ENCODE measurements at places on chromosomes 1 and 21. TPM values are rescaled to one million over a fixed set of nuclear protein-coding genes. Genes with fewer than 3 reads are reported as not detected.

Gene PROK1
- 1.0 TPM for total RNA-seq

Gene TRNP1
- 151 TPM for total RNA-seq

Gene IFNLR1
- total RNA-seq = 6.2 TPM

Gene NUP210L
- not detected for total RNA-seq

Gene CHI3L1
- total RNA-seq = 0.85 TPM

Gene RASAL2
- total RNA-seq = 44.7 TPM

DNA sequence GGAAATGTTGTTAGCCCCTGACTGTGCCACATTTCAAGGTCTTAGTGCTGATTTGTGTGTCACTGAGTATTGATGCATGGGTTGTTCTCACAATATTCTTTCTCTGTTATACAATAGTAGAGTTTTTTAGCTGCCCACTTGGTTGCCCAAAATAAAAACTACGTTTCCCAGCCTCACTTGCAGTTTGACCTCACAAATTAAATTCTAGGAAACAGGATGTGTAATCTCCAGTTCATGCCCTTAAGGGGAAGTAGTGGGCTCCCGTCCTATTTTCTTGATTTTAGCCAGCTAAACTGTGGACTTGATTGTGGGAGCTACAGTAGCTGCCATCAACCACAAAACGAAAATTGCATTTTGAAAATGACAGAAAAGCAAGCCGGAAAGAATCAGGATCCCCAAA, 27.3 kb upstream of the LAMC1 start:
- DNase-seq = no peak

DNA sequence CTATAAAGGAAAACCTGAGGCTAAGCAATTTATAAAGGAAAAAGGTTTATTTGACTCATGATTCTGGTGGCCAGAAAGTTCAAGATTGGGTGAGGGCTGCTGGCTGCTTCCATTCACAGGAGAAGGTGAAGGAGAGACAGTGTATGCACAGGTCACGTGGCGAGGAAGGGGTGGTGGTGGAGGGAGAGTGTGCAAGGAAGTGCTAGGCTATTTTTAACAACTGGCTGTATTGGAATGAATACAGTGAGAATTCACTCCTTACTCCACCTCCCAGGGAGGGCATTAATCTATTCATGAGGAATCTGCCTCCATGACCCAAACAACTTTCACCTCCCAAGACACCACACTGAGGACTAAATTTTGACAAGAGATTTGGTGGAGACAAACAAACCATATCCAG, 51.0 kb downstream of the SYDE2 start:
- no peak for DNase-seq

GRCh38 chr1:222068937-222069336, 327.0 kb upstream of the DUSP10 start:
- DNase-seq = no peak

DNA sequence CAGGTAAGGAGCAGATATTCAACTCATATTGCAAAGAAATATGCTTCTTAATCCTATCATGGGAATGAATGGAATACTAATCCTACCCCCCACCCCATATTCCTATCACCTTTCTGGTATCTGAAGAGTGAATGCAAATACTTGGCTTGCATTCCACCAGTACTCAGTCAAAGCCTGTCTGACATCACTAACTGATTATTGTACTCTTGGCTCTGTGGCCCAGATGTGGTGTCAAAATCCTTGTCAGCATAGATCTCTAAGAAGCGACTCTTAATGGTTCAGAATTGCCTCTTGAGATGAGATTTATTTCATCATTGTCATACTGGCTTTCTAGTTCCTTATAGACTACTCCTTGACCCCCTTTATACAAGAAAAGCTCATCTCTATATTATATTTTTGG, 604.6 kb downstream of the ADGRL2 start:
- DNase-seq = no peak

DNA sequence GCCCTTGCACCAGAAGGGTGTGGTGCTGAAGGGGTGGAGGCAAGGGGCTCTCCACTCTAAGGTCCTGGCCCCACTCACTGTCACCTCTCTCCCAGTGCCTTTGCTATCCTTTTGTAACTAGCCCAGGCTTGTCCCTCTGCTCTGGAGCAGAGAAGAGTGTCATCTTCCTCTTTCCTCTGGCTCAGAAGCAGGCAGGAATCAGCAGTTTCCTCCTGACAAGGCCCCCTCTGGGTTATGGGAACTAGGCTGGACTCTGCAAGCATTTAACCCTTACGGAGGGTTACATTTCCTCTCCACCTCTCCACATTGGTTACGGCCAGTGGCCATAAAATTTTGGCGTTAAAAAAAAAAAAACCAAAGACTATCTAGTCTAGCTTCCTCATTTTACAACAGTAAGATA, 30.4 kb downstream of the PLXNA2 start:
- DNase-seq = no peak

DNA sequence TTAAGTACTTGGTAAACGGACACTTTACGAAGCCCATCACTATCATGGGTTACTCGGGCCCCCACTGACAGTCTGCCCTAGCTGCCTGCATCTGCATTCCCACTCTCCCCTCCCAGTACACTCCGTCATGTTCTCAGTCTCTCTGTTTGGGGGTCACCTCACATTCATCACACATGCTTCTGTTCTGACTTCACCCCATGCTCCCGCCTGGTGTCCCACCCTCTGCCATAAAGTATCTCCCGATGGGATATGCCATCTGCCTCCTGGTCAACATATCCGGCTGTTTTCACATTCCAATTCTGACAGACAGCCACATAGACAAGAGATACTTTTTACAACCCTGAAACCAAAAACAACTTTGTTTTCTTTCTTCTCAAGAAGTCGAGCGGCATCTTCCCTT, 1.0 kb downstream of the OLFML2B start:
- DNase-seq = no peak

GRCh38 chr21:35036465-35037383, 12.4 kb downstream of the RUNX1 start:
- DNase-seq = peak; percentile 34

GRCh38 chr1:53336146-53336545, 8.3 kb upstream of the LRP8 start:
- DNase-seq = no peak

DNA sequence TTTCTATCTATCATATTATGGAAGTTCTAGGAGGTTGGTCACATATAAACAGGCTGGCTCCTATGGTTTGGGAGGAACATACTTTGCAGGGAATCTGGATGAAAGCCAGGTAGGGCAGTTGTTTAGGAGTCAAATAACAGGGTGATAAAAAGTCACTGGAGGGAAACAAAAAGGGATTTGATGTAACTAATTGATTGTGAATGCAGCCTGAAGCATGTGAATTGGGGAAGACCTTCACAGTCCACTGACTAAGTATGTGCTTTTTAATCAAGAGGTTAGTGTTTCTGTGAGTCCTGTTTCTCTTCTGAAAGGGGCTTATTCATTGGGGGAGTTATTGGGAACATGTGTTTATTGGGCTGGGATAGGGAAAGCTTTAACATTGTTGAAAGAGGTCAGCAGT, 41.3 kb downstream of the HMCN1 start:
- no peak for DNase-seq

DNA sequence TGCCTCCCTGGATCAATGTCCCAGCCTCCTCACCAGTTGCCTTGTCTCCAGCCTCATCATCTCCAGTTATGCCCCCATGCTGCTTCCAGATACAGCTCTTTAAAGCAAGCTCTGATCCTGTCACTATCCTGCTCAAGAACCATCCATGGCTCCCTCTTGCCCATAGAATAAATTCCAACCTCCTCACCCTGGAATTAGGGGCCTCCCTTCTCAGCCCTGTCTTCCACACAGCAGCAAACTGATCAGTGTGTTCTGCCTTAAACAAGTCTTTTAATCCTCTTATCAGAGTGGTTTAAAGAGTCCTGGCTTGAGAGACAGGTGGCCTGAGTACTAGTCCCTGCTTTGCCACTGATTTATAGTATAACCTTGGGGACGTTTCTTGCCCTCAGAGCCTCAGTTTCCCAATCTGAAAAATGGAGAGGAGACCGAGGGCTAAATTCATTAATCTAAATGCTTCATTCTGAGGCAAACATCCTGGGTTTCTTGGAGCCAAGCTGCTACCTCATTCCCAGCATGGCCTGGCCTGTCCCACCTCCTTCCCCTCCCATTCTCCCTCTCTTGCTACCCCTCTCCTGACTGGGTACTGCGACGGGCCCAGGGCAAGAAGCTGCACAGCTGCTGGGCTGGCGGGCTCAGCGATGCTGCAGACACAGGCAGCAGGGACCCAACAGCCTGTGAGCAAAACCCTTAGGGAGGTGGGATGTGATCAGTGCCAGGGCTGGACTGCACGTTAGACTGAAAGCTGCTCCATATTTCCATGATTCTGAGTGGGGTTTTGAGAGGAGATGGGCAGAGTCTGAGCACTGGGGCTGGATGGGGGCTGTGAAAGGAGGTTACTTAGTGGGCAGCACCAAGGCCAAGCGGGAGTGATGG, 221.4 kb downstream of the PTPRU start:
- DNase-seq = no peak

DNA sequence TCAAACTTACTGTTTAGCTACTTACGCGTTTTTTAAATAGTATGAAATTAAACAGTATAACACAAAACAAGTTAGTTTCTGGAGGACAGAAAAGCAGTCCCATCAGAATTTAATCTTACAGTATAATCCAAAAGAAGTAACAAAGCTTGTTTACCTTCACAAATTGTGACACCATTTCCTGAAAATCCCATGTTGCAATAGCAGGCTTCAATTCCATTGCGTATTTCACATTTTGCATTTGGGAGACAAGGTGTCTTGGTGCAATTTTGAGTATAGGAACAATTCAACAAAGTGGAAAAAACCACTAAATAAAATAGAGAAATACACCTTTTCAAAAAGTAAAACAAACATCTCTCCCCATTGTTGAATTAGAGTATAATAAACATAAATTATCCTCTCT, 1.6 kb downstream of the ADGRL4 start:
- no peak for DNase-seq

DNA sequence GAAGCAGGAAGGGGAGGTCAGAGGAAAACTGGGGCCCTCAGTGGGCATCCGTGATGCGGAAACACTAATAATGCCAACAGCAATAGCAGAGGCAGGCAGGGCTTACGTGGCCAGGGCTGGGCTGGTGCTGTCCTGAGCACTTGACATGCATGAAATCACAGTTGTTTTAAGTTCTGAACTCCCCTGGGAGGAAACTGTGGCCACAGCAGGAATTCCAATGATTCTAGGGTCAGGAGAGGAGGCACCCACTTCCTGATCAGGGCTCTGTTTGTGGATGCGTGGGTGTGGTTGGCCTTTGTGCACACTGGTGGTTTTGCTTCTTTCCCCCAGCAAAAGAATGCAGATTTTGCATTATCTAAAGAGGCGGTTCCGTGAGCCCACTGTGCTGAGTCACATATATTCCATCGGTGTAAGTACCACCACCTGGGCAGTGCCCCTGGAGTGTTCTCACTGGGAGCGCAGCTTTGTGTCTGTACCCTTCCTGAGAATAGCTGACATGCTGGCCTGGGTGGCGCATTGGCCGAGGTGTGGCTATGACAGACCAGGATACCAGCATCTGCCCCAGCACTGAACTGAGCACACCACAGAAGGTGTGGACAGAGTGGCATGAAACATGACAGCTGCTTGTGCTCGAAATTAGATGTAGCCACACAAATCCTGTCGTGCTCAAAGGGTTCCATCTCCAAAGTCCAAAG, 71.0 kb downstream of the PDE9A start:
- DNase-seq = no peak

DNA sequence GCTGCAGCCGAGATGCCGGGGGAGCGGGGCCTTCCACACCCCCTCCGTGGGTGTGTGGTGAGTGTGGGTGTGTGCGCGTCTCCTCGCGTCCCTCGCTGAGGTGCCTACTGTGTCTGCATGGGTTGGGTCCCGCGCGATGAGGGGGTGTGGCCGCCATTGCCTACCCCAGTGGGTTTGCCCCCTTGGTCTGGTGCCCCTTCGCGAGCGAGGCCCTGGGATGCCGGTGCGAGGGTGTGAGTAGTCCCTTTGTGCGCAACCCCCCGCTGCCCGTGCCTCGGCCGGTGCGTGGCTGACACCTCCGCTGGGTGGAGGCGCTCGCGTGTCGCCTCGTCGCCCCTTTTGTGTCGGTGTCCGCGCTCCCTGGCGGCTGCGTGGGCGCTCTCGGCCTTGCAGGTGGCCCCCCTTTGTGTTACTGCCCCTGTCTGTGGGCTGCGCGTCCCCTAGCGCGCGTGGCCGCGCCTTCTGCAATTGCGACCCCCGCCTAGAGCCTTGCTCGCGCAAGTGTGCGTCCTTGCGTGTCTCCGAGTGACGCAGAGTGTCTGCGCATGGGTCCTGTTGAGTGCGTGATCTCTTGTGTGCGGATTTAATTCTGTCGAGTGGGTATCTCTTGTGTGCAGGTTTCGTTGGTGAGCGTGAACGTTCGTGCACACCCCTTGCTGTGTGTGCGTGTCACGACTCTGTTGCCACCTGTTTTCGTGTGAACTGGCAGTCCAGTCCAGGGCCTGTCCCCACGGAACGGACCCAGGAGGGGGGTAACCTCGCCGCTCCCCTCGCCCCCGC, 553 bp downstream of the TTC3 start:
- DNase-seq = no peak

DNA sequence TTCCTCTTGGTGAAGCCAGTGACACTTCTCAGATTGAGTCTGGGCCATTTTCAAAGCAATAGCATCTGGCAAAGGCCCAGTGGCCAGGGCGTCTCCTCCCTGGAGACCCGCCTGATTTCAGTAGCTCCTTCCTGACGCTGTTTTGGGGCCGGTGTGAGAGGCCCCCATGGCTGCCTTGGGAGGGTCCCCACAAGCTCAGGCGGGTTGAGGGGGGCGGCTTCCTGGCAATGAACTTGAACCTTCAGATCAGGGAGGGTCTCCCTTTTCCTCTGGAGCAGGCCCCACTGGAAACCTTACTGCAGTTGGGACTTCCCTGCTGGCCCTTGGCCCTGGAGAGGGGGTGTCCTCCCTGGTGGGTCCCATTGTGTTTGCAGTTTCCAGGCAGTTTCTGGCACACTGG, 121.2 kb downstream of the CRYAA start:
- no peak for DNase-seq

DNA sequence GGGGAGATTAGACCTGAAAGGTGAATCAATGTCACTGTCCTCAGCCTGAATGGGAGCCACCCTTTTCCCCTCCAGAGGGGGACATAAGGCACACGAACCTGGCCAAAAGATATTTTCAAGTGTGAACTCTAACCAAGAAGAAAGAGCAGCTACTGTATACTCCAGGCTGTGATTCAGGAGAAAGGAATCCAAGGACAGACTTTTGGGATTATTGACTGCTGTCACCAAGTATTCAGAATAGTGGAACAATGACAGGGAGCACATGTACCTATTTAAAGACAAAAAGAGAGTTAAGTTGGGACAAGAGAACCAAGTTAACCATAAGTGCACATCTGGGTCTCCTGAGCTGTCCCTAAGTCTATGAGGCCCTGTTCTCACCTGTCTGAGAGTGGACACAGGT, 2.4 kb downstream of the ICMT start:
- no peak for DNase-seq

- no peak for DNase-seq
These were observed 41.7 kb downstream of the PLXNA2 start for GRCh38 chr1:208202333-208202995.

DNA sequence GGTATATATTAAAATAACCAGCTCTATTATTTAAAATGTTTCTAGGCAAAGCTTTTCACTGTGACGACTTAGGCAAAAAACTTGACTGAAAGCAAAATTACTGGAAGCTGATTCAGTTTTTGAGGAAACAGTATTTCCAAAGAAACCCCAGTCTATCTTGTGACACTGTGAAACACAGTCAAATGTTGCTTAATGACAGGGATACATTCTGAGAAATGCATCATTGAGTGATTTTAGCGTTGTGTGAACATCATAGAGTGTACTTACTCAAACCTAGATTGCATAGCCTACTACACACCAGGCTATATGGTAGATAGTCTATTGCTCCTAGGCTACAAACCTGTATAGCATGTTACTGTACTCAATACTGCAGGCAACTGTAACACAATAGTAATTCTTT, 116.9 kb upstream of the KCNK1 start:
- DNase-seq = no peak

Data from right atrium auricular region (tissue), 2 donors.